ENCODE measurements at places on chromosomes 12 and 14.

DNA sequence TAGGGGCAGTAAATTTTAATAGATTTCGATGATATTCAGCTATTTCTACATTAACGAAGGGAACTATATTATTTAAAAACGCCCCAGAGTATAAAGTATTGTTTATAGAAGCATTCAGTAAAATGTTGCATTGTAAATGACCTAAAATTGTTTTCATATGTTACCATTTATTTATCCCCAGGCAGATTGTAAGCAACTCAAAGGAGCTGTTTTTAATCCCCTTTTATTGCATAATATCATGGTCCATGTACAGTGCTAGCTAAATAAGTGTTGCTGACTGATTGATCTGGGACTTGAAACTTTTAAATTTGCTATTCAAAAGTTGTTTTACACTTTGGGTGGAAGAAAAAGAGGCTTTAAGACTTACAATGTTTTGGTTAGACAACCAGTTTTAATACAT, 199.0 kb upstream of the SLC38A2 start:
- no peak for DNase-seq

DNA sequence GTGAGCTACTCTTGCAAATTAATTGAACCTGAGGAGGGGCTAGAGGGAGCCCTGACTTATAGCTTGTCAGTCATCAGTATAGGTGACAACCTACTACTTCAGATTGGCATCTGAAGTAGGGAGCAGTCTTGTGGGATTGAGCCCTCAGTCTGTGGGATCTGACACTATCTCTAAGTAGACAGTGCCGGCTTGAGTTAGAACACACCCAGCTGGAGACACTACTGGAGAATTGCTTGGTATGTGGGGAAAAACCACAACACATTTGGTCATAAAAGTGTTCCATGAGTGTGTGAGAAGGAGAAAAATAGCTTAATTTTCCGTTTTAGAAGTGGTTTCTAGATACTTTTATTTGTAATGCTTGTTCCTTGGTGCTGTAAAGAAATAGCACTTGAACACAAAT, 30.5 kb upstream of the DDHD1 start:
- DNase-seq: no peak

- DNase-seq: no peak
Measured at GRCh38 chr12:62533755-62534107, 67.1 kb downstream of the MON2 start.

- no peak for DNase-seq
Measured at GRCh38 chr14:63229330-63230059, 25.3 kb downstream of the RHOJ start.

GRCh38 chr14:69531135-69531534, 43.5 kb downstream of the CCDC177 start:
- no peak for DNase-seq

DNA sequence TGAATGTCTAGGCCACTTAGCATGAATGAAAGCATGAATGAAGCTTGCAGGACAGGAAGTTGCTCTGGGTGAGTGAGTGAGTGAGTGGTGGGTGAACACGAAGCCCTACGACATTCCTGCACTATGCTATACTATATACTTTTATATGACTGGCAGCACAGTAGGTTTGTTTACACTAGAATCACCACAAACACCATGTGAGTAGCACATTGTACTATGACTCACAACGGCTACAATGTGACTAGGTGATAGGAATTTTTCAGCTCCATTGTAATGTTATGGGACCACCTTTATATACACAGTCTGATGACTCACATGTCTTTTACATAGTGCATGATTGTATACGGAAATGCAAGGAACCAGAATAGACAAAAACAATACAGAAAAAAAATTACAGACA, 1480.2 kb downstream of the AACS start:
- DNase-seq: no peak

GRCh38 chr12:108823804-108824203, 33.6 kb downstream of the SSH1 start:
- DNase-seq: no peak
